ENCODE measurements at places on chromosomes 13 and 19.

- DNase-seq, result no peak
Observed at GRCh38 chr13:67369895-67370660, 139.9 kb upstream of the PCDH9 start.

DNA sequence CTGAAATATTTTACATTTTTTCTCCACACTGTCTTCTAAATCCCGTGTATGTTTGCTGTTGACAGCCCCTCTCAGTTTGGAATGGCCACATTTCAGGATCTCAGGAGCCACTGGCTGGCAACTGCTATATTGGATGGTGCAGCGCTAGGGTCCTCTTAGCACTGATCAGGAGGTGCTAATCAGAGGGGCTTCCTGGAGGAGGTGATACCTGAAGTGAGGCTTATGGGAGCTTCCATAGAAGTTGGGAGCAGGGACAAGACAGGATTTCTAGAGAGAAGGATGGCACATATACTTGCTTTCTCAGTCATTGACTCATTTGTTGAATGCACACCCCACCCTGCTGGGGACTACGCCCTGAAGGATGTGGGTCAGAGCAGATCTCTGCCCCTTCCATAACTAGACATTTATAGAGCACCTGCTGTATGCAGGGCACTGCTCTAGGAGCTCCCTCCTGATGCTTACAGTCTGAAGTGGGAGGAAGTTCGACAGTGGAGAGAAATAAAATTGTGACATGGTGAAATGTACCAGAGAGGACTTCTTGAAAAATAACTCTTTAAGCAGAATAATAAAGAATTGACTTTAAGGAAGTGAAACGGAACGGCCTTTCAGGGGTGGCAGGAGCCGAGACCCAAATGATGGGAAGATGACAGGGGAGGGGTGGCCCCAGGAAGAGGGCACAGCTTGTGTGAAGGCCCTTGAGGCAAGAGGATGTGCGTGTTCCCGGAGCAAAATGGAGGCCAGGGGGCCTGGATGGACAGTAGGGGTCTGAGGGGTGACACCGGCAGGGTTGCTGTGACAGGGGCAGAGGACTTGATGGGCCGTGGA lies 13.1 kb downstream of the AP2A1 start:
- DNase-seq, result no peak

GRCh38 chr13:113470073-113470472 lies 16.8 kb upstream of the ADPRHL1 start:
- no peak for DNase-seq

DNA sequence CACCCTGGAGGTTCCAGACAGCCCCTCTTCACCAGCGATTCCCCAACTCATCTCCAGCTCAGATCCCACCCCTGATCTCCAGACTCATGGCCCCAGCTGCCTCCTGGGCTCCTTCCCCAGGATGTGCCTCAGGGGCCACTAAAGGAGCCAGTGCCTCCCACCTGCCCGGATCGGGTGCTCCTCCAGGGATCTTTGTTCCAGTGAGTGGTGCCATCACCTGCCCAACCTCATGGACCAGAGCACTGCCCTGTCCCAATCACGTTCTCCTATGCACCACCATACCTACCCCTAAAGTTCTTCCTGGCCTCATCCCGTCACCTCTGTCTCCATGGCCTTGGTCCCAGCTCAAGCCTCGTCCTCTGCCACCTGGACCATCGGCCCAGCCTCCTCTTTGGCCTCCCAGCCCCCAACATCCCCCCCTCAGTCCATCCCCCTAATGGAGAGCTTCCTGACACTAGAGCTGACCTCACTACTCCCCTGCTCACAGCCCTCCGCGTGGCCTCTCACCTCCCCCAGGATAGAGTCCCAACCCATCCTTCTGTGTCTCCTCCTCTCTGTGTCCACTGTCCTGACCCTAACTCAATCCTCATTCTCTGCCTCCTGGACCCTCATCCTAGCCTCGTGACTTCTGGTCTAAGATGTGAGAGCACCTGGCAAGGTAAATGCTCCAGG lies 8.8 kb upstream of the GARIN5A start:
- no peak for DNase-seq

- no peak for DNase-seq
Observed at GRCh38 chr19:3100331-3100730, 6.2 kb downstream of the GNA11 start.

DNA sequence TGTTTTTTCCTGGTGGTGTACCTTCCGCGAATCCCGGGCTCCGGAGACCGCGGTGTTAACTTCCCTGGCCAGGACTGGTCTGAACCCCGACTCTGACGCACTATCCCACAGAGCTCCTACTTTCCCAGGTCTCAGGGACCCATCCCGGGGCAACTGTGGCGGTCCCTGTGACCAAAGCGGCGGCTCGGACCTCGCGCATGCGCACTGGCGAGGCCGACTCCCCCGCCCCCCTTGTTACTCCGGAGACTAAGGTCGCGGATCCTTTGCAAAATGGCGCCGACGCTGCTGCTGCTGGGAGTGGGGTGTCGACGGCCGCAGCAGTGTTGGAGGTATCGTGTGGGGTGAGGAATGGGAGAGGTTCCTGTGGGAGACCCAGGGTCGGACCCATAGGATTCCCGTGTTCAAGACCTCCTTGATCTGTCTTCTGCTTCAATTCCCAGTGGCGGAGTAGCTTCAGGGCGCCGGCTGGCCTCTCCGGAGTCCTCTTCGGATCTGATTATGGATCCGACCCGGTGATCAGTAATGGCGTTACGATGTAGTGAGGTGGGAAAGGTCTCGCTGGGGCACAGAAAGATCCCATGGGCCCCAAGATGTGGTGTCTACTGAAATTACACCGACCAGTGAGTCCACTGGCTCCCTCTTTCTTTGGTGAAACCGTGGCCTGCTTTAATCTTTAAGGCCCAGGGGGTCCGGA lies 66.6 kb upstream of the ZNF527 start:
- no peak for DNase-seq

- no peak for DNase-seq
Observed at GRCh38 chr13:51328488-51328887, 11.0 kb upstream of the SERPINE3 start.

DNA sequence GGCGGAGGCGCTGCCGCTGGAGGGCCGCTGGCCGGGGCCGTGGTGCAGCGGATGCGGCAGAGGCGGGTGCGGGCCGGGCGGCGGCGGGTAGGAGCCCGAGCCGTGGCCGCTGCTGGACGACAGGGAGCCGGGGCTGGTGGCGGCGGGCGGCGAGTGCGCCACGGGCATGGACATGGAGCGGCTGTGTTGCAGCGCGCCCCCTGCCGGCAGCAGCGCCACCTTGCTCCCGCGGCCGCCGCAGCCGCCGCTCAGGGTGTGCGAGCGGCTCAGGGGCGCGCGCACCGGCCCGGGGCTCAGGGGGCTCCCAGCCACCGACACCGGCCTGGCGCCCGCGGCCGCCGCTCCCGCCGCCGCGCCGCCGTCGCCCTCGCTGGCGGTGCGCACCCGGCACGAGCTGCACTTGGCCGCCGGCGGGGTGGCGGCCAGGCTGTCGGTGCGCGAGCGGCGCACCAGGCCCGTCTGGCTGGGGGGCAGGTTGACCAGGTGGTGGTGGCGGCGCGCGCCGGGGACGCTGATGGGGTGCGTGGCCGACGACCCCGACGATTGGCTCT lies 1.7 kb downstream of the IRS2 start:
- no peak for DNase-seq

- no peak for DNase-seq
Observed at GRCh38 chr19:4523306-4524110, 5.2 kb upstream of the PLIN4 start.

DNA sequence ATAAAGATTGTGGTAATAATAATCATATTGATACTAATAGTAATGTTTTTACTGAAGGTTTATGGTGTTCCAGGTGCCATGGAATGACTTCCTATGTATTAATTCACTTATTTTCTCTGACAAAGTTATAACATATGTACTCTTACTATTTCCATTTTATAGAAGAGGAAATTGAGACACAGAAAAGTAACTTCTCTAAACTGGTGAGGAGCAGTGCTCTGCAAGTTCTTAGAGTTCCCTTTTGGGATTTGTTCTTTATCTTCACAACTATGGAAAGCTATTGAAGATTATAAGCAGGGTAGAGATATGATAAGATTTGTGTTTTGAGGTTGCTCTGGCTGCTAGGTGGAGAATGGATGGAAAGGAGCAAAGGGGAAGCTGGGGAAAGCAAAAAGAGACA lies 83.9 kb upstream of the OLFM4 start:
- no peak for DNase-seq

DNA sequence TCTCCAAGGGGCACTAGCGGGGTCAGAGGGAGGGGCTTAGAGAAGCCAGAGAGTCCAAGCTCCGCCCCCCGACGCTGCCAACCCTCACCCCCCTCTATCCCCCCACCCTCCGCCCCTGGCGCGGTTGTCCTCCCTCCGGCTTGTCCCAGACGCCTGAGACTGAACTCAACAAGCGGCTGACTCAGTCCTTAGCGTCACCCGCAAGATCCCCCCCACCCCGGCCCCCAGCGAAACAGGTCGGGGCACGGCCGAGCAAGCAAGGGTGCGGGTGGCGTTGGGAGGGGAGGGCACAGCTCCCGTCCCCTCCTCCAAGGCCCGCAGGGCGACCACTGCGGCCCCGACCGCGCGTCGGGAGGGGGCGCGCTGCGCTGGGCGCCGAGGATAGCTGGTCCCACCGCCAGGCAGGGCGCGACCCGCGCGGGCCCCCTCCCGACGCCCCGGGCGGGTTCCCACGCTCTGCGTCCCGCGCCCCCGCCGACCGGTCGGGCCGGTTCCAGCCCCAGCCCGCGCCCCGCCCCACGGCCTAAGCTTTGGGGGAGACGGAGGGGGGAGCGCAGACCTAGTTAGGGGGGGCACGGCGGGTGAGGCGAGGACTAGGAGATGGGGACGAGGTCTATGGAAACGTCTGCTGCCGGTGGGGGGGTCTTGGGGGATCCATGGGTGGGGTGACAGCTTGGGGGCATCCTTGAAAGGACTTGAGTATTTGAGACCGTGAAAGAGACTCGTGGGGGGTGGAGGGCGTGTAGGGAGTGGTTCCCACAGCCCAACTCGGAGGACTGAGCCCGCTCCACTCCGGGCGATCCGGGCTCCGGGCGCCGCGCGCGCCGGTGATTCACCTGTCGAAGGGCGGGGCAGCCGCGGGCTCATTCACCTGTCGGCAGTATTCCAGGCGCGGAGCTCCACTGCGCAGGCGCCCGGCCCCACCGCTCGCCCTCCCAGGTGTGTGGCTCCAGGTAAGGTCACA lies 5.1 kb downstream of the NOTCH3 start:
- no peak for DNase-seq

DNA sequence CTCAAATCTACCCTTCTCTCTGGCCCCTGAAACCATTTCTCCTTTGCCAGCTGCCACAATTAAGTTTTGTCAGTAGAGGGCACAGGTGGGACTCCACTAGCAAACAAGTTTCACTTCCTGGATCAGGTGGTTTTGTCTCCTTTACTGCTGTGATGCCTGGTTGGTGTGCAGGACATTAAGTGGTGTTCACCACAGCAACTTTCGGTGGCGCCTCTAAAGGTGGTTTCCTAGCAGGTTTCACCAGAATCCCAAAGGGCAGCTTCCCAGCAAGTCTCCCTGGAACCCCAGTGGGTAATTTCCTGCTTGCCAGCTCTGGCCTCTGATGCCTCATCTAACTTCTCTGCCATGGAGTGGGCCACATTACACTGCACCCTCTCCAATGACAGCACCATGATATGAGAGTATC lies 16.6 kb downstream of the MED4 start:
- no peak for DNase-seq

DNA sequence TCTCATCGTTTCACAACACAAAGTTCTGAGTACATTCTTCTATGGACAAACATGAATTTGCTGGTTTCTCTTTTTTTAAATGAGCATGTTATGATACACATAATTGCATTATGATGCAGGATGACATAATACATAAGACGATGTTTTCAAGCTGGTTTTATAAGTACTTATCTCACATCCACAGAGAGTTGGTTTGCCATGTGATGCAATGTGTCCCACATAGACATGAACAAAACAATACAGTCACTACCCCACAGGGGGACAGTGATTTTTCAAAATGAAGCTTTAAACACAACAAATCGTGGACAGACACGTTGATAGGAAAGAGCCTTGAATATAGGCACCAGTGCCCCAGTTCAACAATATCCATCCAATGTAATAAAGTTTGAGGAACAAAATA lies 447.1 kb downstream of the KLF12 start:
- no peak for DNase-seq

DNA sequence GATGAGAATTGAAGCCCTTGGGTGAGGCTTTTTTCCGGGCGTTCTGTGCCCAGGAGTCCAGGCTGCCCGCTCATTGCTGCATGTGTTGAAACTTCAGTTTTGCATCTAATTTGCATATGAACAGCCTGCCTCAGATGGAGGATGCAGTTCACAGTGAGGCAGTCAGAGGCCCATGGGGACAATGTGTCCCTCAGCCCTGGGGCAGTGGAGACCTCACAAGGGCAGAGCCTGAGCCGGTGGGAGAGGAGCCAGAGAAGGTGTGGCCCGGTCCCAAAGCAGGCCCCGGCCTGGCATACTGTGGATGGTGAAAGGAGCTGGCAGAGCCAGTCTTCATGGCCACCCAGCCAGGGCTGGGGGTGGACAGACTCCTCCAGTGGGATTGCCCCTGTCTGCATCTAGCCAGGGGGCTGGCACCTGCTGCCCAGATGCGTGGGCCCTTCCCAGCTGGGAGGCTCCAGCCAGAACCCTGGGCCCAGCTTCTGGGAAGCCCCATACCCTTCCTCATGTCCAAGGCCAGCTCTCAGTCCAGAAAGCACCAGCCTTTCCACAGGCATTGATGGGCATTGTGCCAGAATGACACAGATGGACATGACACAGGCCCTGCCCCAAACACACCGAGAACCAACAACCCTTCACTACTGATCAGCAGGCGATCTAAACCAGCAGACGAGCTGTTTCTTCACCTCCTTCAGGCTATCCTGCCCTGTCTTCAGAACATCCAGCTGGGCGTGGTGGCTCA lies 32.9 kb upstream of the KCTD15 start:
- no peak for DNase-seq

DNA sequence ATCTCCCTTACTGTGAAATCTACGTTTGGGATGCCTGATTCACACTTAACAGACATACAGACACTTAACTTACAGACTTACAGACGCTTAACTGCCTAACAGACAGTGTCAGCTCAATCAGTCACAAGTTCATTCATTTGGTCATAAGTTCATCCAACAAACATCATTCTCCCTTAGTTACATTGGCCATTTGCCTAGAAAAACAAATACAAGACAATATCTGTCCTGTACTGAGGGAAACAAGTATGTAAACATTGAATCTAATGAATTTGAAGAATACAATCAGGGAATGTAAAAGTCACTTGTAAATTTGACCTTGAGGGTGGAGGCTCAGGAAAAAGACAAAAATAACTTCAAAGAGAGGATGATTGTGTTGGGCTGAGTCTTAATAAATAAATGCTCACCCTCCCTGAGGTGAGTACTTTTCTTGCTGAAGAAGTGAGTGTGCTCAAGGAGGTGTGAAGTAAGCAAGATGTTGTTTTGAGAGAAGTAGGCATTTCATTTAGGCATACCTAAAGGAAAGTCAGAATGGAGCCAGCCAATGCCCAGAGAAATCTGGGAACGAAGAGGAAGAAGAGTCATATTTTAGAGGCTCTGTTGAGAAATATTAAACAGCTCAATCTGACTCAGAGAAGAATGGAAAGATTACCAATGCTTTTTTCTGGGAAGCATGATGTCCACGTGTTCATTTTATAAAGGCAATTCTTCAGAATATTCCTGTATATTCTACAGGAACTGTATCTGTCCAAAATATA lies 958.4 kb upstream of the SLC10A2 start:
- no peak for DNase-seq

- no peak for DNase-seq
Observed at GRCh38 chr19:10615429-10616023, 9.8 kb upstream of the SLC44A2 start.

Measured in GDM1 (cell line).